ENCODE measurements at places on chromosomes 3 and 15.

- no peak for DNase-seq
Observed at GRCh38 chr15:100880139-100880896, 687 bp downstream of the ALDH1A3 start.

DNA sequence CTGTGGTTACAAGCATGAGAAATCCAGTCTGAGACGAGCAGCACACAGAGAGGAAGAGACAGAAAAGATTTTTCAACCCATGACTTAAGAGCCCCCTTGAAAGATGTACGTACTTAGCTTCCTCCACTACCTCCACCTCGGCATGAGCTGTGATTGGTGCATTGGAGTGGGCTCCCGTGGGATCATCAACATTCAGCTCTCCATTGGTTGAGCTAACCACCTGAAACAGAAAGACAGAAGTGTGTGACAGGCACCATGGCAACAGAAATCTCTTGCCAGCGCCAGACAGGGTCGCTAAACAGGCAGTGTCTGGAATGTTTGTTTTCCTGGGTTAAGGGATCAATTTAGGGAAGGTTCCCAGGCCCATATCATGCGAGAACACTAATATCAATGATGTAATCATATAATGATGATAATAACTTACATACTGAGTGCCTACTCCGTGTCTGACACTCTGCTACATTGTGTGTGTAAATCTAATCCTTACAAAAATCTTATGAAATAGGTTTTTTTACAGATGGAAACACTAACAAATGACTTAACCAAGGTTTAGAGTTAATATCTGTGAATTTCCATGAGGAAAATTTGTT is 17.5 kb upstream of the PPIB start:
- DNase-seq = no peak

GRCh38 chr3:135310317-135310716 is 515.3 kb downstream of the EPHB1 start:
- no peak for DNase-seq

GRCh38 chr3:33577588-33577987 is 137.4 kb upstream of the UBP1 start:
- DNase-seq = no peak

- DNase-seq = no peak
Observed at GRCh38 chr3:16834214-16834613, 50.5 kb upstream of the PLCL2 start.

Measured in astrocyte of the cerebellum (primary cell).